ENCODE measurements at places on chromosomes 7 and 10. TPM values are rescaled to one million over a fixed set of nuclear protein-coding genes. Genes with fewer than 3 reads are reported as not detected.

The NRG3 gene
- 2.6 TPM for total RNA-seq

DNA sequence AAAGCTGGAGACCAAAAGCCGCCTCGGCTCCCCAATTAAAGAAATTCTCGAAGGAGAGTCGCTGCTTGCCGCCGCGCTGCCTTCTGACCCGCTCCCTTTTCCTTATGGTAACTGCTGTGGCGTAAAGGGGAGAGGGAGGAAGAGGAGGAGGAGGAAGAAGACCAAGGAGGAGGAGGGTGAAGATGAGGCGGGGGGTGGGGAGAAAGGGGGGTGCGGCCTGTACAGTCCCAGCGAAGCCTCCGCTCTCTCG lies 388 bp downstream of the CNOT4 start:
- H3K4me1 ChIP-seq, result peaks cover 32% of the 10 kb centered on the region
- DNase-seq, result no peak
- H3K27me3 ChIP-seq, result no peaks in the 10 kb centered on the region

DNA sequence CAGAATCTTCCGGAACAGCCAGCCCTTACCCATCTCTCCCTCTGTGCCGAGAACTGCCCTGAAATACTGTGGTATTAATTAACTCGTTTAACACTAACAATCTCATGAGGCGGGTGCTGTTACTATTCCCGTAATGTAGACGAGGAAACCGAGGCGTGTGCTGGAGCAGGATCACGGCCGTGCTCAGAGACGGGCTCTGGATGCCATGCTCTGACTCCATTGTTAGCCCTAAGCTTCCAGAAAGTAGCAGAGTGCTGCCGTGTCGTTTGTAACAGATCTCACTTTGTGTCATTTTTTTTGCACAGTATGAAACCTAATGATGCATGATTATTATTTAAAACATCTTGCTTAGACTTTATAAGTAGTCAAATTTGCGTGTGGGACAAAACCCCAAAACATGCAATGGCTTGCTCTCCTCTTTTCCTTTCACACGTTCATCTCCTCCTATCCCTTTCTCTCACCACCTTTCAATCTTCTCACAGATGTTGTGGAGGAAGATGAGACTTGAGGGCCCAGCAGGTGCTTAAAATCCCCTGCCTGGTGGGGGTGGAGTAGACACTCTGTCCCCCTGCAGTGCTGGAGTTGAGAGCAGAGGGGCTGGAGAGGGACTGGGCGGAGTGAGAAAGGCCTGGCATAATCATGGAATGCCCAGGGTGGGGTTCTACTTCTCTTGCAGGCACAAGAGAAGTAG lies 482 bp upstream of the ACTR3C start:
- H3K27ac ChIP-seq, result peak overlapping the region; percentile 92
- no peaks in the 10 kb centered on the region for H3K27me3 ChIP-seq
- H3K4me1 ChIP-seq, result peaks cover 50% of the 10 kb centered on the region
- H3K4me3 ChIP-seq, result peak overlapping the region; percentile 61

GRCh38 chr7:5633161-5634106 lies 148.0 kb downstream of the RNF216 start:
- H3K36me3 ChIP-seq, result peaks cover 24% of the 10 kb centered on the region
- DNase-seq, result no peak
- H3K4me1 ChIP-seq, result peaks cover 65% of the 10 kb centered on the region
- peak overlapping the region; percentile 63 for H3K27ac ChIP-seq
- peak overlapping the region; percentile 10 for H3K4me3 ChIP-seq

The FAM13C gene
- 13.9 TPM for total RNA-seq

DNA sequence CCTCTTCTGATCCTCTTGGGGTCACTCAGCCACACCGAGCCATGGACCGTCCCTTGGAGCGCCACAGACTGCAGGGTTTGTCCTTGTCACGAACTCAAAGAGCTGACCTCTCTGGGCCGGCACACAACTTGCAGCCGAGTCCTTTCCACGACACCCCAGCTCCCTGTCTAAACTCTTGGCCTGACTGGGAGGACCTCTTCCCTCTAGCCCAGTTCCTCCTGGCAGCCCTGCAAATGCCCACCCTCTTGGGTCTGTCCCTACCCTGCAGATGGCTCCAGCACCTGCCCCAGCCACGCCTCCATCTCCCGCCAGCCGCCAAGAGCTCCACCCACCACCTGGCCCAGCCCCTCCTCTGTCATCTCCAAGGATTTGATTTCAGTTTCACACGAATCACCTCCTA lies 339.2 kb downstream of the DNAJB6 start:
- no peak overlapping the region for H3K4me3 ChIP-seq
- H3K27me3 ChIP-seq, result peaks cover 51% of the 10 kb centered on the region
- no peak for DNase-seq
- H3K27ac ChIP-seq, result no peak overlapping the region

The PEX1 gene
- 12.4 TPM for total RNA-seq

The NRCAM gene
- 2.6 TPM for total RNA-seq

The CNNM1 gene
- total RNA-seq, result 0.35 TPM

- no peak overlapping the region for H3K4me3 ChIP-seq
- DNase-seq, result no peak
- H3K36me3 ChIP-seq, result no peaks in the 10 kb centered on the region
- H3K4me1 ChIP-seq, result no peaks in the 10 kb centered on the region
- peaks cover 10% of the 10 kb centered on the region for H3K27me3 ChIP-seq
Measured at GRCh38 chr7:23431702-23432199, 38.5 kb downstream of the IGF2BP3 start.

The HYAL4 gene
- not detected for total RNA-seq

The EBF3 gene
- total RNA-seq, result 0.53 TPM

- no peak overlapping the region for H3K27ac ChIP-seq
- no peaks in the 10 kb centered on the region for H3K27me3 ChIP-seq
- DNase-seq, result no peak
- no peak overlapping the region for H3K4me3 ChIP-seq
Measured at GRCh38 chr7:81865754-81866153, 95.9 kb upstream of the HGF start.

The PALD1 gene
- 16.0 TPM for total RNA-seq

- H3K4me3 ChIP-seq, result no peak overlapping the region
- peaks cover 87% of the 10 kb centered on the region for H3K4me1 ChIP-seq
- no peaks in the 10 kb centered on the region for H3K27me3 ChIP-seq
- peaks cover 50% of the 10 kb centered on the region for H3K36me3 ChIP-seq
- H3K27ac ChIP-seq, result peak overlapping the region; percentile 70
Measured at GRCh38 chr10:103892181-103892580, 25.8 kb downstream of the STN1 start.

DNA sequence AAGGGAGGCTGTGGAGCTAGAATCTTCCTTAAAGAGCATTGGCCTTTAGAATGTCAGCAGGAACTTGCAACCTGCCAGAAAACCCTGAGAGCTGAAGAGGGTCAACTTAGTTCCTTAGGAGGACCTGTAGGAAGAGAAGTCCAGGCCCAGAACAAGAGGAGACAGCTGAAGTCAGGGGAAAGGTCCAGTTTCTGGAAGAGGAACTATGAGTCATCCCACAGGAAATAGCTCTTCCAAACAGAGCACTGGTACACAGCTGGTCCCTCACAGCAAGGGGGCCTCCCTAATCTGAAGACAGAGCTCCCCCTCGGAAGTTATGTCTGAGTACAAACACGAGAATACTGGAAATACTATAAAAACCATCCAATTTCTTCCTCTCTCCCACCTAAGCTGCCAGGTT lies 98.9 kb downstream of the HERPUD2 start:
- H3K4me1 ChIP-seq, result no peaks in the 10 kb centered on the region
- no peak for DNase-seq
- H3K27me3 ChIP-seq, result no peaks in the 10 kb centered on the region
- no peak overlapping the region for H3K27ac ChIP-seq

The ATOH7 gene
- not detected for total RNA-seq

Data from lower lobe of right lung (tissue), 2 donors.